T-helper 22 cell (primary cell): ENCODE measurements at places on chromosomes 5 and 9.

- DNase-seq = no peak
These were observed 15.0 kb downstream of the TENT4A start for GRCh38 chr5:6728011-6728794.

- no peak for DNase-seq
These were observed 96.2 kb downstream of the HSPA4 start for GRCh38 chr5:133147815-133148567.

GRCh38 chr9:127303830-127304229, 39.3 kb downstream of the GARNL3 start:
- no peak for DNase-seq

DNA sequence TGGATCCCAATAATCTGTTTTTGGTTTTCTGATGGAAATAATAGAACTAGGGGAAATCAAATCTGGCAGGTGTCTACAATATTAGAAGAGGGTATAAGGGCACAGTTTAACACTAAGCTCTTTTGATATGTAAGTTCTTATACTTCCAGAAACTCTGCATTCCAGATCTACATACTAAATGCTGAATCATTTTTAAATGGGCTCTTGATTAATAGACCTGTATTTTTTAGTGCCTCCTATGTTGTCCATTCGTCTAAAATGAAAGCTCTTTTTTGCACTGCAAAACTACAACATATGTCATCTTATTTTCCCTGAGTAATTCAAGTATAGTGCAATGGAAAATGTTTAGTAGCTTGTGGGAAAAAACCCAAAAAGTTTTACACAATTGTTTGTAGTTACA, 44.2 kb downstream of the NR6A1 start:
- DNase-seq = no peak

- DNase-seq = no peak
These were observed 124.0 kb upstream of the TLE4 start for GRCh38 chr9:79447762-79448161.

DNA sequence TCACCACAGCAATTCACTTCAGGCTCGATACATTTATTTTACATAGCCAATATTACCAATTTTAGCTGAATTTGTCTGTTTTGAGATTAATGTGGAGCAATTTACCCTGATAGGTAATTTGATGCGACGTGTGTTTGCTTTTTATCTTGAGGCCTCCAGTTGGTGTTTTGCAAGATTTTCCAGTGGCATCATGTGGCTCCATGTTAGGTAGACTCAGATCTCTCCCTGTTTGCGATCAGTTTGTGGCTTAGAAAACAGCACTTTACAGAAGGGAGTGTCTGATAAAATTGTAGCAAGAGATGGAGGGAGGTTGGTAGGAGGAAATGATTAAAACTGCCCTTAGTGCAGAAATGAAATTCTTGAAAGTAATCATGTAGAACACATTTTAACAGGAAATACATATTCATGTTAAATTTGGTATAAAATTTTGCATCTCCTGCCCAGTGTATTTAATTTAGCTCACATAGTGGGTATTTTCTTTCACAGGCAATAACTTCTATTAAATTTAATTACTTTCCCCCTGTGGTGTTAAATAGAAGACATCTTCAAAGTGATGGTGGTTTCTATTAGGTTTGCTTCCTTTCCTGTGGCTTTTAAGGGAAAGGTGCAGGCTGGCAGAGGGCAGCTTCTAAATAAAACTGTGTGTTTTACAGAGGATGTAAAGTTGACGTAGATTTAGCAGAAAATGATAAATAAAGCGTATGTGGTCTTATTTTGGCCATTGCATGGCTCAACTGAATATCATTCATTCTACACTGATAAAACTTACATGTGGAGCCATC, 135.8 kb downstream of the KDM4C start:
- no peak for DNase-seq

DNA sequence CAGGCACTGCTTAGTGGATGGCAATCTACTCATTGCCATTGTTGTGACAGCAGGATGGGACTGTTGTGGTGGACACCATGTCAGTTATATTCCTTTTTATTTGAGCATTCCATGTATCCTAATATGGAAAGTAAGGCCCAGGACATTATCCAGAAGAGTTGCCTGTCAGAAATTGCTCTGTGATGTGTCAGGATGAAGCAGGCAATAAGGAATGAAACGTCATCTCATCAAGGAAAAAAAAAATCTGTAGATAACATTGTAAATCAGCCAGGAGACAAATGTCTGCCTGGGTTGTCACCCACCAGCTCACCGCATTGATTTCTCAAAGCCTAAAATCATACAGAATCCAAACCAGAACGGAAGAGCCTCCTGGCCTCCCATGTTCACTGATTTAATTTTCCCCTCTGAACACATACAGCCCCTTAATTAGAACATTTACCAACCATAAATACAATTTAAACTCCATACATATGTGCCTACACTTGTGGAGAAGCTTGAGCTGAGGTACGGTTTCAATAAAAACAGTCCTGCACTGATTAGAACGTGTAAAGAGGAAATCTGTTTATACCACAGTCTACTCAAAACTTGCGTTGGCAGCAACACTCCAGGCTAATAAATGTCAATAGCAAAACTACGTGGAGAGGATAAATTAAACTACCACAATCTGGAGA, 73.9 kb downstream of the FOXD1 start:
- DNase-seq = no peak

DNA sequence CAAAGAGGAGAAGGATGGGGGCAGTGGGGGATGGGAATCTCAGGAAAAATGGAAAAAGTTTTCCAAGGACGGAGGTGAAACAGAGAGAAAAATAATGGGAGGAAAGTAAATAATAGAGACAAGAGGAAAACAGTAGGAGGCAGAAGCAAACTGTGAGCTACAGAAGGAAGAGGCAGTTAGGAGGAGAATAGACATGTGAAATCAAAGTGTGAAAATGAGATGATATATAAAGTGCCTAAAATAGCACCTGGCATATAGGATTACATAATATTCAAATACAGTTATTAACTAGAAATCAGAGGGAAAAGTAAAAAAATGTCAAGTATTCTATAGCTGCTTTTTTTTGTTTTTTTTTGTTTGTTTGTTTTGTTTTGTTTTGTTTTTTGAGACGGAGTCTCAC, 44.0 kb upstream of the PLIN2 start:
- DNase-seq = no peak

- no peak for DNase-seq
These were observed 260.3 kb upstream of the CDH10 start for GRCh38 chr5:24904981-24905517.

DNA sequence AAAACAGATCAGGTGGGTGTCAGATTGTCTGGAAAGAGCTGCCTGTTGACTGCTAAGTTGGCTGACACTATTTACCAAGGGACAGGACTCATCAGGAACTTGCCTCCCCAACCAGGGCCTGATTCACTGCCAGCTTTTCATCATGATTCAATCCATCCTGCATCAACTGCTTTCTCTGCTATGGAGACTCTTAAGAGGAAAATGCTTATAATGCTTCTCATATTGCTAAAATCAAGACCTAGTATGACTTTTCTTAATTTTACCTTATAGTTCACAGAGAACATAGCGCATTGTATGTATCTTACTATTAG, 21.3 kb downstream of the HTR4 start:
- DNase-seq = no peak

DNA sequence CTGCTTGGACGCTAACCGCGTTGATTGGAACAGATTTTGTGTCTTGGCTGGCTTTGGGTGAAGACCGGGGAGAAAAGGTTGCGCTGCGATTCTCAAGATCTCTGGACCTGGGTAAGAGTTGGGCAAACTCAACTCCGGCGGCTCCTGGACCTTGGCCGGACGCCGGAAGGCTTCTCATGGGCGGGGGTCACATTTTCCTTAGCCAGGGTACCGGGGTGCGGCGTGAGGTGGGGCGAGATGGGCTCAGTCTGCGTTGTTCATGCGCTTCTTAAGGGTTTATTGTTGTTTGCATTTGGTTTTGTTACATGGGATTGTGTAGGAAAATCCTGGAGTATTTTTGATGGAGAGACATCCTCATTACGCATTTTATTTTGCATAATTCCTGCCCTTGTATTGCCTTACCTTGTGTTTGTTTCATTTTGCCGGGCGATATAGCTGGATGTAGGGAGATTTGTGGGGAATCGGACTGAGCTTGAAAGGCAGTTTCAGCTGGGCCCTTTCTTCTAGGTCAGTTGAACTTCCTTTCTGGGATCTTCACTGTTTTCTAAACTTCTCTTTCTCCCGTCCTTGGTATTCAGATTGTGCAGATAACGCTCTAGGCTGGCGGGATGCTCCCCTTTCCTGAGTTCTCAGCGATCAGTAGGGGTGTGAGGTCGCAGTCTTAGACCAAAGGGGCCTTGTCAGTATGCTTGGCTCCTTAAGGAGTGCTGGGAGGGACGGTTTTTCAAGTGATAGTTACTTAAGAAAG, 524 bp downstream of the MEGF10 start:
- no peak for DNase-seq

DNA sequence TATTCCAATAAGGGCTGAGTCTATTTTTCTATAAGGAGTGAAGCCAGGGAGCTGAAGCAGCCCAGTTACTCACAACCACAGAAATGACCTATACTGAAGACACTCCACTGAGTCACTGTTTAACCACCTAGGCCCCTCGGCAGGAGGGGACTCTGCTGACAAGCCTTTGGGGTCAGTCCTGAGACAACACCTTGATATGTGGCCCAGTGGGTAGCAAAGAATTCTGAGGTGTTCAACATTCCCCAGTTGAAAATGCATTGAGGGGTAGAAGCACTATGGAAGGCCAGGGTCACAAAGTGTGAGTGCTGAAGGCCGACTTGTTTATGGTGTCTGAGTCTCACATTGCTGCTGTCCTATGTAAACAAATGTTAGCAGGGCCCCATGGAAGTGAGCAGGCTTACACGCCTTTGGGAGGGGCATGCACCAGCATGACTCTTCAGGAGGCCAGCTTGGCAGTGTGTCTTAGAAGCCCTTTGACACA, 112.6 kb upstream of the NFIL3 start:
- DNase-seq = no peak

GRCh38 chr9:4921449-4921848, 63.6 kb upstream of the JAK2 start:
- DNase-seq = no peak

- DNase-seq = no peak
These were observed 220.8 kb upstream of the RFX3 start for GRCh38 chr9:3746296-3747275.

DNA sequence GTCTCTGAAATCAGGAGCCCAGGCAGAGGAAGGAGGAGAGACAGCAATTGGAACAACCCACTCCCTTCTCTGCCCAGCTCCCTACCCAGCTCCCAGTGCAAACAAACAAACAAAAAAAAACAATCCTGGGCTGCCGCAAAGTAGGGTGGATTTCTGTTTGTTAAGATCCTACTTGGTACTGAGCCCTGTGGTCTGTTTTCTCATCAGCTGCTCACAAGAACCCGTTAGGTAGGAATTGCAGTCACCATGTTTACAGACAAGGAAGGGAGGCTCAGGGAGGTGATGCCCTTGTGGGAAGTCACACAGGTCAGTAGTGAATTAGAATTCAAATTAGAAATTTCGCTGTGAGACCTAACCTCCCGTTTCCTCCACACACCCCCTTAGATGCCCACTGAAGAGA, 128.8 kb upstream of the RAD23B start:
- no peak for DNase-seq

GRCh38 chr9:124274738-124275137, 17.0 kb downstream of the NEK6 start:
- no peak for DNase-seq

DNA sequence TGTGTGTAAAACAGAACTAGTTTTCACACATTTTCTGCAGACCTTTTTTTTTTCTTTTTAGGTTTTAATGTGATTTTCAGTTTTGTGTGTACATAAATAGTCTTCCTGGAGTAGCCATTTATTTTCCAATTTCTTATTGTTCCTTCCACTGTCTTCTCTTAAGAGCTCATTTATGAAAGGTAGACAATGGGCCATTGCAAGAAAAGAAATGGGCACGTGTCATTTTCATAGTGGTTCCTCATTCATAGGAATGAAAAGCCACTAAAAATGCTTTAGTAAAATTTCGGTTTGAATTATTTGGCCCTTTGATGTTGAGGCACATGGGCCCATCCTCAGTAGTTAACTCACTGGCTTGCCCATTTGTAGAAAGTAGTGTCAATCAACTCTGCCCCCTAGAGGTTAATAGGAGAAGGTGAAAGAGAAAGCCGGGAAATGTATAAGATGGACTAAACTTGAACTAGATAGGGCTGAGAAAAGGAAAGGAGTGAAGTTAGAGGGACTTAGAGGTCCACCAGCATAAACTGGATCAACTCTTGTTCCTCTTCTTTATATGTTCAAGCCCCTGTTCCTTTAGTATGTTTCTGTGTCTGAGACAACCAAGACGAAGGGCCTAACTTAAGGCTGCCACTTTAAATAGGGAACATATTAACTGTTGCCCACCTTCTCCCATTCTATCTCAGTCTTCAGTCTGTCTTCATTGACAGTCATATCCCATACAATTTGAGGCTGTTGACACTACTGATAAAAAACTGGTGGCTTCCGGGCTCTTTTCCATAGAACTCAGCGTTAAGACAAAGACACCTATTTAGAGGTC, 72.6 kb downstream of the SMARCA2 start:
- no peak for DNase-seq

GRCh38 chr5:74853256-74853655, 12.9 kb downstream of the FAM169A start:
- no peak for DNase-seq

GRCh38 chr5:39274398-39275085, 55.2 kb upstream of the FYB1 start:
- no peak for DNase-seq

GRCh38 chr9:87112656-87113055, 165.3 kb upstream of the GAS1 start:
- DNase-seq = no peak

DNA sequence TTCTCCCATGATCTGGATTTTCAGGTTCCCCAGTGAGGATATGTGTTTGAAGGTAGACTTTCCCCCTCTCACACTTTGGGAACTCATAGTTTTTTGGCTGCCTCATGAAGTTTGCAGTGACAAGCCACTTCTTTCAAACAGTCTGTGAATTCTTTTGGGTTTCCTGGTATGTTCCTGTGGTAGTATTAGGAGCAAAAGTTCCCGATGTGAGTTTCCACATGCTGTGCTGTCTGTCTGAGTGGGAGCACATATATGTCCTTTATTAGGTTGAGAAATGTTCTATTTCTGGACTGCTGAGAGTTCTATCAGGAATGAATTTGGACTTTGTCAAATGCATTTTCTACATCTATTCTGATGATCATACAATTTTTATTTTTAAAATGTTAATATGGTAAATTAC, 273.2 kb upstream of the TARS1 start:
- no peak for DNase-seq

DNA sequence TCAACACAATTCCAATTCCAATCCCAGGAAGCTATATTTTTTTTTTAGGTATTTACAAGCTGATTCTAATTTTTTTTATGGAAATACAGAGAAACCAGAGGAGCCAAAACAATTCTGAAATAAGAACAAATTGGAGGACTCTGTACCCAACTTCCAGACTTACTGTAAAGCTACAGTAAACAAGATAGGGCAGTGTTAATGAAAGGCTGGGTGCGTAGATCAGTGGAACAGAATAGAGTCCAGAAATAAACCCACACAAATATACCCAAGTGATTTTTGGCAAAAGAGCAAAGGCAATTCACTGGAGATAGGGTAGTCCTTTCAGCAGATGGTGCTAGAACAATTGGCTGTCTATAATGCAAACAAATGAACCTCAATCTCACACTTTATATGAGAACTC, 50.6 kb downstream of the WHRN start:
- no peak for DNase-seq
